EL (cell line): ENCODE measurements at places on chromosomes 12 and 14.

GRCh38 chr12:47088021-47088944 lies 8.5 kb upstream of the AMIGO2 start:
- DNase-seq: peak; percentile 28

DNA sequence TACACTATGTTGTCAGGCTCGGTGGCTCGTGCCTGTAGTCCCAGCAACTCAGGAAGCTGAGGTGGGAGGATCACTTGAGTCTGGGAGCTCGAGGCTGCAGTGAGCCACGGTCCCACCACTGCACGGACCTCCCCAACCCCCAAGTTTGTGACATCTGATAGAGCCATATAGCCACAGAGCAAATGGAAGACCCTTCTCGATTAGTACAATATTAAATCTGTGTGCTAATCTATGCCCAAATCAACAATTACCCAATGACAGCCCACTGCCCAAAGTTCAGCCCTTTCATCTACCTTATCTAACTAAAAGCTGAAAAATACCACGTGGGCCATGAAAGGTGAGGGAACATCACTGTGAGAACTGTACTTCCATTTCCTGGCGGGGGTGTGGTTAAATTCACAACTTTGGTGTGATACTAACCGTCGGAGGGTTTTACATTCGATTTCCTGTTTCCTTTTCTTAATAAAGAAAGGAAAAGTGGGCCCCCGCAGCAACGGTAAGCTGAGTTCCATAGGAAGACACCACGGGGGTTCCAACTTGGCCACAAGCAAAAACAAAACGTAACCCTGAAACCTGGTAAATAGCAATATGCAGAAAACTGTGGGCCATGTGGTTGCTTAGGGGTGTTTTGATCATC lies 31.2 kb upstream of the FOS start:
- no peak for DNase-seq

DNA sequence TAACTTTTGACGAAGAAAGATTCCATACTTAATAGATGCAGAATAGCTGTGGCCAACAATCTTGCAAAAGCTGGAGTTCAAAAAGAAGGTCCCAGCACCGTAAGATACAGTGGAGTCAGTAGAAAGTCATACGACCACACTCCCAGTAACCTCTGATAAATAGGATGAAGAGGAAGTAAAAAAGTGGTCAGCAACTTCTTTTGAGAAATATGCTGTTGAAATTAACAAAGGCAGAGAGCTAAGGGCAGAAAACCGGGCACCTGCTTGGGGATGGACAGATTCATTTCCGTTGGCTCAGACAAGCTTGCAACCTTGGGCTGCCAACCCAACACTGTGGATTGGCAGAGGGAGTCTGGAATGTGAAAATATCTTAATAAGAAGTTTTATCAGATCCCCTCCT lies 40.0 kb downstream of the BTG1 start:
- DNase-seq: no peak

DNA sequence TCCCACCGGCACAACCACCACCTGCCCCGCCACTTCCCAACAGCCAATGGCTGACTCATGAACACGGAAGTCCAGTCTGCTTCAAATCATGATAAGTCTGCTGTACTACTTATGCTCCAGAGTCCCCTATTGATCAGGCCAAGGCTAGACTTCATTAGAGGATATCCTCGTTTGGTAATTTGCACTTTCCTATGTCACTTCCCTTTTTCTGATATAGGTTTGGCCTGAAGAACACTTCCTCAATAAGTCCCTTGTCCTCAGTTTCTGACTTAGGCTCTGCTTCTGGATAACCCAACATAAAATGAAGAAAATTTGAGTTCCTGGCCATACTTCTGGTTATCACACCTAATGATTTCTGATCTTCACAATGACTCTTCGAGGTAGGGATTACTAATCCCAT lies 45.3 kb downstream of the IFNG-AS1 start:
- DNase-seq: no peak

DNA sequence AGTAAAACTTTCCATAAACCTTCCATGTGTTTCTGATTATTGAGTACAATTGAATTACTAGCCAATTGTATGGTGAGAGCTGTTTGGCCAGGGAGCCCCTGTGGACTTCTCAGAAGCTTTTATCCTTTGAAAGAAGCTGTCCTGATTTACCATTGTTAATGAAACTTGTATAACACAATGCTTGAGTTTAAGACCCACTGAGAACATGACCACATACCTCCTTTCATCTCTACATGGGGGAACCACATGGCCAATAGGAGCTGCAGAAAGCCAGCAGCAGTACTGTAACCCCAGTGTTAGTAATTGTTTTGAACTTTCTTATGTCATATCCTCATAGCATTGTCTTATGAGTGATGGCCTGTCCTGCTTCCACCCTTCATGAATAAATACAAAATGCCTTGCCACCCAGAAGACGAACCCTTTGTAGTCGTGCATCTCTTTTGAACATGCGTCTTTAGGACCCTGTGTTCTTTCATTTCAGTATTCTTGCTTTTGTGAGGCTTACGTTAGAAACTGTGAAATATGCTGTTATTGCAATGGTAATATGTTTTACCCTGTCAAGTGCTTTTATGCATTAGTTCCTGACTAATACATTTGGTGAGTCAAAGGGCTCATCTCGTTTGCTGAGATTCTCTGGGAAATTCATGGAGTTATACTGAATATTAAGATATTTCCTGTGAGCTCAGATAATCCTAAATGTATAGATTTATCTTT lies 815.7 kb downstream of the NRXN3 start:
- no peak for DNase-seq
